ENCODE measurements at places on chromosomes 11 and 22.
A peak's percentile ranks its signal among the peaks of the same experiment; 100 is the strongest.

DNA sequence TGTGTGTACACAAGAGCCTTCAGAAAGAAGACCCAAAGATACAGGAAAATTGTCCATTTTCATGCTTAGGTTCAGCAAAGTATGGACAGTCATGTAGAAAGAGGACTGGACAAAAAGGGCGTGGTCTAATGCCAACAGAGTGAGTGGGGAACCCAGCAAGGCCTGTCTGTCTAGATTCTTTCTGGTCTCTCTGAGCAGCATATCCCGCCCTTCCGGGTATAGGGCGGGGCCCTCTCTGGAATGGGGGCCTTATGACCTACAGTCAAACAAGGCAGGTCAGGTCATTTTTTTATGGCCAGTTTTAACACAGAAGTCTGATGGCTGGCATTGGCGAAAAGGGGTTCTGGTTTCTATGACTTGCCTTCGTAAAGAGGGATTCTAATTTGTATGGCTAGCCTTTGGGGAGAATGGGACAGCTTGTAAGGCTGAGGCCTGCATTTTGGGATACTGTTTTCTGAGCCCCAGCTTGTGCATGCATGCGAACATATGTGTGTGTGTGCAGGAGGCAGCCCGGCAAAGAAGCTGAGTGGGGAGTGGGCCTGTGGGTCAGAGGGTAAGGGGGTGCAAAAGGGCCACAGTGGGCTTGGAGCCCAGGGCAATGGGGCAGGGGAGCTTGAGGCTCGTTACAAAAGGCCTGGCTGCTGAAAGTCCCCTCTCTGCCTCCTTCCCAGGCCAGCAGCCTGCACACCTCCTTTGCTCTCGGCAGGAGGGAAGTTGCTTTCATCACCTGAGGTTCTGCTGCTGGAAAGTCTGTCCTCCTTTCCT is 130.5 kb upstream of the B3GAT1 start:
- no peak for DNase-seq

- no peak for DNase-seq
Measured at GRCh38 chr11:57418131-57418530, 8.8 kb downstream of the SLC43A3 start.

- DNase-seq: no peak
Measured at GRCh38 chr11:45383224-45383623, 97.1 kb upstream of the SYT13 start.

DNA sequence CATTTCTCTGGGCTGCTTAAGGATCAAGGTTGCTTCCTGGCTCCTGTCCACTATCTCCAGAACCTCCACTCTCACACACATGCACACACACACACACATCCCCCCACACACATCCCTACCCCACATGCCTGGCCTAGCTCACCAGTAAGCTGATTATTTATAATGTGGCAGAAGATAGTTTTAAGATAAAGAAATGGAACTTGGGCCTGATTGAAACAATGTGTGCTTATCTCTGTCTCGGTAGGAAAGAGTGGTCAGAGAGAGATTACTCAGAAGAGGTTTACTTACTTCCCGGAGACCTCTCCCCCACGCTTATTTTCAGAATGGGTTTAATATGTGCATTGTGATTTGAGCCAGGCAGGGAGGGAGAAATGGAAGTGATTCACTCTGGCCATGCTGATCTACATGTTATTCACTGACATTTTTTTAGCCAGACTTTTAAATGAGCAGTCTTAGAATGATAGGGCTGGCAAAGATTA is 422.4 kb downstream of the TENM4 start:
- DNase-seq: peak; percentile 11

GRCh38 chr22:44698531-44699421 is 3.2 kb upstream of the PRR5 start:
- DNase-seq: no peak

DNA sequence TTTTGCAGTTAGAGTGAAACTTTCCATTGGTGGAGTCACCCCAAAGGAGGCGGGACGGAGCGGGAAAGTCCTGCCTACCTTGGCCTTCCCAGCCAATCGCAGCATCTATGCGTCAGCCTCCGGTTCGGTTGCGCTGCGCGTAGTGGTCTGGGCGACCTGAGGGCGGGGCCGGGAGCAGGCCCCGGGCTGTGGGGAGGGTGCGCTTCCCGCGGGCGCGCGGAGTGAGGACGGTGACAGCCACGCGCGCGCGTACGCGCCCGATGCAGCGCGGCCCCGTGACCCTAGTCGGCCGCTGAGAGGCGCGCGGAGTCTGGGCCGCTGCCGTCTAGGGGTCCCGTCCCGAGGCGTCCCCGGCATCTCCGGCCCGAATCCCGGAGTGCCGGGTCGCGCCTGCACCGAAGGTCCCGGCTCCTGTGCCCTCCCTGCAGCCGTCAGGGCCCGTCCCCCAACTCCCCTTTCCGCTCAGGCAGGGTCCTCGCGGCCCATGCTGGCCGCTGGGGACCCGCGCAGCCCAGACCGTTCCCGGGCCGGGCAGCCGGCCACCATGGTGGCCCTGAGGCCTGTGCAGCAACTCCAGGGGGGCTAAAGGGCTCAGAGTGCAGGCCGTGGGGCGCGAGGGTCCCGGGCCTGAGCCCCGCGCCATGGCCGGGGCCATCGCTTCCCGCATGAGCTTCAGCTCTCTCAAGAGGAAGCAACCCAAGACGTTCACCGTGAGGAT is at the start of gene NF2:
Gene NF2, plus strand, starts transcription at position 276 of the 718 bp plus-strand sequence. Its CDS starts 366 bp downstream, at position 642.
- peak; percentile 100 for DNase-seq

- no peak for DNase-seq
Measured at GRCh38 chr11:71145368-71145767, 107.0 kb downstream of the SHANK2 start.

GRCh38 chr11:2205214-2205720 is 33.7 kb upstream of the TH start:
- no peak for DNase-seq

GRCh38 chr11:46388619-46389449 is 2.7 kb downstream of the CHRM4 start:
- DNase-seq: no peak

GRCh38 chr22:47225080-47225930 is 462.9 kb downstream of the TBC1D22A start:
- DNase-seq: no peak

DNA sequence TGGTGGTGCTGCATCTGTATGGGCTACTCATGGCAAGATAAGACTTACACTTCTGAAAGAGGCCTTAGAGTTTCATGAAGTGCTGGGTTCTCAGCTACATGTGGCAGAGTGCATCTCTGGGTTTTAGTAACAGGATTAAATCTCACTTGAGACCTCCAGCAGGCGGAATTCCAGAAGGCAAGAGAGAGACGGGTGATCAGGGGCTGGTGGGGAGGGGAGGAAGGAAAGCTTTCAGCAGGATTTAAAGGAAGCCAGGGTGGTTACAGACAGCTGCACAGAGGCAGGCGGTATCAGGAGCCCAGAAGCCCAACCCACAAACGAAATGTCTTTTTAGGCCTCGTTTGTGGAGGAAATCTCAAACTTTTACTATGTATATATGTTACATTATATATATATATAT is 56.2 kb upstream of the CD82 start:
- DNase-seq: no peak

DNA sequence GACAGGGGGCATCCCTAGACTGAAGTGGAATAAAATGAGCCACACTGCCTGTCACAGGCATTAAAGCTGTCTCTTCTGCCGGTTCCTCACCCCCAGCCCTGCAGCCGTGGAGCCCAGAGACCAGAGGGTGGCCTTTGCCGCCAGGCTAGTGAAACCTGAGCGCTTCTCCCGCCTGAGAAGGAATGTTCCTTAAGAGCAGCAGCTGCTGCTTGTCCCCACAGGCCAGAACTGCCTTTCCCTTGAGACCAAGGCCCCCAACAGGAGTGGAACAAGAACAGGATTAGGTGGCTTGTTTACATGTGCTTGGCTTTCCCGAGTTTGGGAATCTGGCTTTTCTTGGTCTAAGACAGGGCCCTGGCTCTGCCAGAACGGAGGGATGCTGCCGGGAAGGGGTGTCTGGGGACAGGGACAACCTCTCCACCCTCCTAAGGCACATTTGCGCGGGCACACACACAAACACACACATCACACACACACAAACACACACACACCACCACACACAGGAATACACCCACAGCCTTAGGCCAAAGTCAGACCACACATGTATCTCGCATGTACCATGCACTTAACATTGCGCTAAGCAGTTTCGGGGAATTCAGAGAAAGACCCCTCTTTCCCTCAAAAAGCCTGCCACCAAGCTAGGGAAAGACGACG is 91.8 kb downstream of the FEZ1 start:
- no peak for DNase-seq

- DNase-seq: peak; percentile 96
Measured at GRCh38 chr11:86197448-86197847, 47.1 kb upstream of the EED start.

DNA sequence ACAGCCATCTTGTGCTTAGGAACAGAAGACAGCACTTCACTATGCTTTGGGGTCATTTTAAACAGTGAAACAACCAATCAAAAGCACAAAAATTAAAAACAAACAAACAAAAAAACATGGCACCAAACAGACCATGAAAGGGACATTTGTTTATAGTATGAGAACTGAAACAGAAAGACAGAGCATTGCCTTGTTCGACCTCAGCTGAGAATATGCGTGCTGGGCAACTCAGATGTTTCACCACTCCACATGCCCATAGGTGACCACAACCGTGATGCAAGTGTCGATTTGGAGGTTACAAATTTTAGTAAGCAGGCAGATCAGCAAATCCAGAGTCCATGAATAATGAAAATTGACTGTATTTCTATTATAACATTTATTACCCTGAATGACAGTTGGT is 30.0 kb downstream of the NNMT start:
- DNase-seq: no peak

- DNase-seq: no peak
Measured at GRCh38 chr22:42960531-42961399, 54.2 kb downstream of the PACSIN2 start.

DNA sequence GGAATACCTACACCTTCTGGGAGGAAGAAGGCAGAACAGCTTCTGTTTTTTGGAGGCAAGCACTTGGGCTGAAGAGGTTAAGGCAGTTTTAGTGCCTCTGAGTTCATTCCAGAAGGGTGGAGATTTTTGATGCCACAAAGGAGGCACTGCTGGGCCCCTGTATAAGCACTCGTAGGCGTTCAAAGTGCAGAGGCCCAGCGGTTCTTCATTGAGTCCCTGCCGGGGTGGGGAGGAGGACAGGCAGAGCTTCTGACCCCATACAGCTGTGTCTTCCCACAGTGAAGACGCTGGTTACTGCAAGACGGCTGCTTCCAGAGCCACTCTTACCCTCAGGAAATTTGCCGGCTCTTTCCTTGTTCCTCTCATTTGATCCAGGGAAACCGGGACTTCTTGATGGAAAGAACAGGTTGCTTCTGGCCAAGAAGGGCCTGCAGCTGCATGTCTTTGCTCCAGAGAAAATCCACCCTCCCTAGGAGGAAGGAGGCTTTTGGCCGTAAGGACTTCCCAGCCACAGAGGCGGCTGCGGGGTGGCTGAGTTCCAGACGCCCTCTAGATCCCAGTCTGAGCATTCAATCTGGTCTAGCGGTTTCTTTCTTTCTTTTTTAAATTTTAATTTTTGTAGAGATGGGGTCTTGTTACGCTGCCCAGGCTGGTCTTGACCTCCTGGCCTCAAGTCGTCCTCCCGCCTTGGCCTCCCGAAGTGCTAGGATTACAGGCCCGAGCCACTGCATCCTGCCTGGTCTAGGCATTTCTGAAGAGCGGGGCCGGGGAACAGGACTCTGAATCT is 9.4 kb downstream of the ADAMTS15 start:
- DNase-seq: no peak

- no peak for DNase-seq
Measured at GRCh38 chr22:31046539-31047226, 34.4 kb upstream of the SMTN start.

DNA sequence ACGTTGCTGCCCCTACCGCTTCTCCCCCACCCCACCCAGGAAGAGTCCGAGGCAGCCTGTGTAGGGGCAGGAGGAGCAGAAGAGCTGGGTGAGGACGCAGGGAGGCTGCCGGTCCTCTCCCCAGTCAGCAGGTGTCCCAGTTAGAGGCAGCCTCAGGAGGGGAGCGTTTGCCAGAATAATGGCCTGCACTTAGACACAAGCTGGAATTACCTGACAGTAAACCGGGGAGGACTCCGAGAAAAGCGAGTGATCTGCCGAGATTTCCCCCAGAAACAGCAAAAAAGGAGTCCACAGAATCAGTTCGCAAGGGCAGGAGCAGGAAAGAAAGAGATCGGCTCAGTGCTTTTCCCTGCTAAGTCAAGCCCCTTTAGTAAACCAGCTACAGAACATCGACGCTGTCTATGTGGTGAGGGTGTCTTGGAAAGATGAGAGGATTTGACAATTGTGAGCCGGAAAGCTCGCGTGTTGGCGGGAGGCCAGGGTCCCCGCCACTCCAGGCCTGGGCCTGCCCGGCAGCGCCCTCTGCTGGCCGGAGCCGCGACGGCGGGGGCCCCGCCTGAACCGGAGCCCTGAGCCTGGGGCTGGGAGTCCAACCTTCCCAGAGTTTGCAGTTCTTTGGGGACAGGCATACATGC is 17.7 kb upstream of the THRSP start:
- peak; percentile 63 for DNase-seq

DNA sequence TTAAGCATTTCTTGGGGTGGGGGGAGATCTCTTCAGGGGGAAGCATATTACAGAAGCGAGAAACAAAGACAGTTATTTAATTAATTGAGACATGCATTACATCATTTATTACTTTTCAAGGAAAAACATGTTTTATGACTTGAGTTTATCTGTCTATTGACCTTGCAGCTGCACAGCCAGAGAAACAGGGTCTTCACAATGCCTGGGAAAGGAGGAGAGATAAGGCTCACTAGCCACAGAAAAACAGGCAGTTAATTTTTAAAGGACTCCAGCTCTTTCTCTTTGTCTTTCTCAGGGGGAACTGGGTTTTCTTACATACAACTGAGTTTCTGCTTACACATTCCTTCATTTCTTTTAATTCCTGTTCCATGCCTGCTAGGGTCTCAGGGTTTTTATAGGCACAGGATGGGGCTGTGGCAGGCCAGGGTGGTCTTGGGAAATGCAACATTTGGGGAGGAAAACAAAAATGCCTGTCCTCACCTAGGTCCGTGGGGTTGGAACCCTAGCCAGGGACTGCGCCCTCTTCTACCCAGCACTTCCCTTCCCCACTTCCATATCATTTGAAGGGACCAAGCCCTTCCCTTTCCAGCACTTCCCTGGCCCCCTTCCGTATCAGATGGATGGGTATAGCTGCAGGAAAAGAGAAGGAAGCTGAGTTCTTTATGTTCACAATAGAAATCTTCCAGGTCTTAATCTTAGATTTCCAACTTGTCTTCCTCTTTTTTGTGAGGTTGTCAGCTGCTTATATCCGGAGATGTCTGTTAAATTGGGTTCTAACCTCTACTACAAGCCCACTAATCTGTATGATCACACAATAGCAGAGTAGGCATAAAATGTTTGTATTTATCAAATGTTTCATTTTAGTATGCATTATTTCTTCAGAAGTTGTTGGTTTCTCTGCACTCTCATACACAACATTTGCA is 38.3 kb downstream of the BIRC2 start:
- peak; percentile 62 for DNase-seq

- DNase-seq: no peak
Measured at GRCh38 chr11:2509481-2510001, 64.7 kb downstream of the KCNQ1 start.

GRCh38 chr11:10797531-10797930 is 11.2 kb downstream of the EIF4G2 start:
- peak; percentile 13 for DNase-seq

GRCh38 chr11:120562806-120563425 is 51.4 kb downstream of the GRIK4 start:
- no peak for DNase-seq

Data from hematopoietic multipotent progenitor cell treated with erythropoietin and hydrocortisone succinate and interleukin-3 and kit ligand, for 8 days (in vitro differentiated cells).